ENCODE measurements at places on chromosomes 11 and 22.
A peak's percentile ranks its signal among the peaks of the same experiment; 100 is the strongest.

DNA sequence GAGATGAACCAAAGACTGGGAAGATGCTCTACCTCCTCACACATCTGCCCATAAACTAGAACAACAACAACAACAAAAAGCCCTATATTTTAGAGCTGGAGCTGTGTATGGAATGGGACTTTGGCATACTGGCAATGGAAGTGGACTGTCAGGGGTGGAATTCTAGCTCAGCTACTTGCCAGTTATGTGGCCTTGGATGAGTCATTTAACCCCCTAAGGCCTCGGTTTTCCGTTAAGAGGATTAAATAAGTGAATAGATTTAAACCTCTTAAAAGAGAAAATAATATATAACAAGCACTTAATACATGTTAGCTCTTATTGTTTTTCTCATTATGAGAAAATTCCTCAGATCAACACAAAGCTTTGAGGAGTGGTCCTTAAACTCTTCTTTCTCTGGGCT is 195.0 kb downstream of the KIF18A start:
- no peak for DNase-seq

GRCh38 chr11:7635137-7635536 is 38.2 kb downstream of the CYB5R2 start:
- no peak for DNase-seq

GRCh38 chr11:113992459-113993110 is 17.7 kb downstream of the HTR3A start:
- DNase-seq = no peak

- DNase-seq = no peak
These were observed 193.3 kb downstream of the TRPC6 start for GRCh38 chr11:101390539-101390938.

DNA sequence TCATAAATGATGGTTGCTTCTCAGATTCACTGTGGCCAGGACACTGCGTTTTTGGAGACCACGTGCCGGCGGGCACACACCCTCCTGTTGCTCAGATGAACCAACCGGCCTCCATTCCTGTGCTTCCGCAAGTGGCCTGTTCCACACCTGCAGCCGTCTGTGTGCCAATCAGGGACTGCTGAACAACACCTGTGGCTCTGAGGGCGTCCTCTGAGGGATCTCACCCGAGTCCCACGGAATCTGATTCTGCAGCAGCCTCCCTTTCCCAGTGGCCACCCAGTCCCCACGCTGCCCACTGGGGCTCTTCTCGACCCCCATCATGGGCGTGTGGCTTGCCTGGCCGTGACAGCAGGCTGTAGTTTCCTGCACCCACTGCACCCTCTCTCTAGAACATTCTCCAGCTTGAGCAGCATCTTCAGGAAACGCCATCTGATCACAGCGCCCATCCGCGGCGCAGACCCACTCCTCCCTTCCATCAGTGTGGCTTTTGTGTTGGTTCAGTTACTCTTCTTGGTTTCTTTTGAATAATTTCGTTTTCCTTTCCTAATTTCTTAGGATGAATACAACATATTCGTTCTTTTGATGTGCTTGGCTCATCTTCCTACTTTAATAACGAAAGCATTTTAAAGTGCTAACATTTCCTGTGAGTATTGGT is 100.3 kb upstream of the SLC22A12 start:
- no peak for DNase-seq

DNA sequence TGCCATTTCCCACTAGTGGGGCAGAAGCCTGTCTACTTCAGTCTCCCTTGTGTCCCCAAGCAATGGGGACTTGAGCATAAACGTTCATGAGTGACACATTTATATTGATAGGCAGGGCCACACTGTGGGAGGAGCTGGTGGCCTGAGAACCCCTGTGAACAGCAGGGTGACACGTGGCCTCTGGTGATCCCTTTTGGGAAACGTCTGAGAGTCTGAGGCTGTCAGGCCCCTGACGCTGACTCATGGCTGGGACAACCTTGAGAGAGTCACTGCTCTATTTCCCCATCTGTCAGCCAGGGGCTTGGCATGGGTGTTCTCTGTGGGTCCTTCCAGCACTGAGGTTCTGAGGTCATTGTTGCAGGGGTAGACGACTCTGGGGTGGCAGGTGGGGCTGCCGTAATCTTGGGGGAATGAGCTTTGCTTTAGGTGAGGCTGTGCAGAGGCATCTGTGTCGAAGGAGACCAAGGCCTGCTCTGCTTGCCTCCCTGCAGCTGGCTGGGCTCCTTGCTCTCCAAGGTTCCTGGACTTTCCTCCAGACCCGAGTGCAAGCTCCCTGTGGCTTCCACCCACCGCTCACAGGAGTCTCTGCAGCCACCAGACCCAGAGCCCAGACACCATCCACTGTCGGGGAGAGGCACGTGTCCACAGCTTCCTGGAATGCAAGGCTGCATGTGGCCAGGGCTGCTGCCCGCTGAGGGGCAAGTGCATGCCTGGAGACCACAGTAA is 54.7 kb downstream of the SMIM38 start:
- DNase-seq = no peak

GRCh38 chr22:30116362-30117117 is 36.3 kb downstream of the HORMAD2 start:
- DNase-seq = no peak

- no peak for DNase-seq
These were observed 319.2 kb downstream of the MN1 start for GRCh38 chr22:27482402-27482801.

- no peak for DNase-seq
These were observed 137.3 kb upstream of the RASSF10 start for GRCh38 chr11:12871788-12872321.

DNA sequence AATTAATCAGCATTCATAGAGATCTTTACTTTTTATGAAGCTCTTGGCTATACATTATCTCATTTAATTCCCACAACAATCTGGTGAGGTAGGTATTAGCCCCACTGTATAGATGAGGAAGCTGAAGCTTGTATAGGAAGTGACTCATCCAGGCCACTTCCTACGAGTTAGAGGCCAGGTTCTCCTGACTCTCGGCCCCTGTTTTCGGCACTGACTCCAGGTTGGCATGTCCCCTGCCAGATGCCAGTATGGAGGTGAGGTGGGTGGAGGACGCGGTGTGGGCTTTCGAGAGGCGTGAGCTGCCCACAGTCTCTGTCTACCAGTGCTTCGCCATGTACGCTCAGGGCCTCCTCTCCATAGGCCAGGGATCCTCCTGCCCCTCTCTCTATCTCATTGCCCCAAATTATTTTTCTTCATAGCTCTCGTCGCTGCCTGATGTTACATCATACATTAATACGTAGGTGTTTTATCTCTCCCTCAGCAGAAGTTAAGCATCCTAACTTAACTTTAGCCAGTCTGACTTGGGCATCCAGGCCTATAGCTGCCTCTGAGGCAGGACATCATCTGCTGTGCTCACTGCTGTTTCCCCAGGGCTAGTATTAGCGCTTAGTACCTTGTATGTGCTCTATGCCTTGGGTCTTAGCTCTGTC is 9.0 kb downstream of the DGAT2 start:
- DNase-seq = no peak

- no peak for DNase-seq
These were observed 1.6 kb downstream of the GRAMD1B start for GRCh38 chr11:123431619-123432018.

DNA sequence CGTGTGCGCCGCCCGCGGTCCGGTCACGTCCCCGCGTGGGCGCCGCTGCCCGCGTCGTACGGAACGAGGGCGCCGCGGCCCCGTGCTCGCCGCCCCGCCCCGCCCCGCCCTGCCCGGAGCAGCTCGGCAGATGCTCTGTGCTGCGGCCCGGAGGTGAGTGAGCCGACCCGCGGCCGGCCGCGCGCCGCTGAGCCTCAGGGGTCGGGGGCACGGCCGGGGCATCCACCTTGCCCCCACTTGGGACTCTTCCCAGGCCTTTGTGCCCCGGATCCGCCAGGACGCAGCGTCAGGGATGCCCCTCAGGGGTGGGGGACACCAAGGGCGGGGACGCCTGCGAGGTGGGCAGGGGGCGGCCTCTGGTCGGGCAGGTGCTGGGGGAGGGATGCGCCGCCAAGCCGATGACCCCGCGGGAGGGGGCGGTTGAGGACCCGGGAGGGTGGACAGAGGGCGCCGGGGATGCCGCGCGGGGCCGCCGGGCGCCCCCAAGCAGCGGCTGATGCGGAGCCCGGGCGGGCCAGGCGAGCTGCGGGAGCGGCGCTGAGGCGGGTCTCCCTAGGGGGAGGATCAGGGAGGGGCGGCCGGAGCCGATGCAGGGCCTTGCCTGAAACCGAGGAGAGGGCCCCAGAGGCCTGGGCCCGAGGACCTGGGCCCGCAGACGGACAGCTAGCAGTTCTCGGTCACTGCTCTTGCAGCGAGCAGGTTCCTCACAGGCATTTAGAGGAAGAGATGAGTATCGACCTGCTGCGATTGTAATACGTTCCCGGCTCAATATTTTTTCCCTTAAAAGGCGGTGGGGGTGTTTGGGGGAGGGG is at the start of gene GNAZ:
Gene GNAZ (plus strand): TSS at position 102 of the 812 bp plus-strand sequence. CDS start 25,177 bp downstream, outside the sequence.
- DNase-seq = peak; percentile 56

DNA sequence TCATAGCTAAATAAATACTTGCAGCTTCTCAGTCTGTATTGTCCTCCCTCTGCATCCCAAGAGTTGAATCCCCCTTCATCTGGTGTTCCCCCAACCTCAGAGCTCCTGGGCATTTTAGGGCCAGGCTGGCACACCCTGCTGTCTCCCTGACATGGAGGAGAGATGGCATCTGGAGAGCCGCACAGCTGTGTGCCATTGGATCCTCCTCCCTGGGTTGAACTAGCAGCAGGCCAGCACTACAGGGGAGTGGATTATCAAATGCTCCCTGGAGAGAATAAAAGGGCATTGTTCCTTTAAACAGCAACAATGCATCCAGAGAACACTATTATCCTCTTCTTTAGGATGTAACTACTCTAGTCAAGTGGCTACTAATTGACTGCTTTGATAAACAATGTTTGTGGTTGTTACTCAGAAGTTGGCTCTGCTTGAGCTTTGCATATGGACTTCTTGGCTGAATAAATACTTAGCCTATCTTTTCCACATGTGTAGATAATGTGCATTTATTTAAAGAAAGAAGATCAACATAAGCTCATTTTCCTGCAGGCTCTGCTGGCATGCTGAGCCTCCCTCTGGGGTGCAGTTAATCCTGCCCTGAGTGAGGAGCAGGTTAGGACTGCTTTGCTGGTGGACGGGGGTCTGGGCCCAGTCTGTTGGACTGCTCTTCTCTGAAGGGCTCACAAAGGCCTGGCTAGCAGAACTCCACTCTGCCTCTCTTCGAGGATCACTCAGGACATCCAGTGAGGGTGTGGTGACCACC is 897.2 kb downstream of the TBC1D22A start:
- no peak for DNase-seq

GRCh38 chr11:45794169-45794568 is 10.8 kb upstream of the SLC35C1 start:
- DNase-seq = no peak

- DNase-seq = no peak
These were observed 10.4 kb downstream of the GNAZ start for GRCh38 chr22:23080613-23081290.

DNA sequence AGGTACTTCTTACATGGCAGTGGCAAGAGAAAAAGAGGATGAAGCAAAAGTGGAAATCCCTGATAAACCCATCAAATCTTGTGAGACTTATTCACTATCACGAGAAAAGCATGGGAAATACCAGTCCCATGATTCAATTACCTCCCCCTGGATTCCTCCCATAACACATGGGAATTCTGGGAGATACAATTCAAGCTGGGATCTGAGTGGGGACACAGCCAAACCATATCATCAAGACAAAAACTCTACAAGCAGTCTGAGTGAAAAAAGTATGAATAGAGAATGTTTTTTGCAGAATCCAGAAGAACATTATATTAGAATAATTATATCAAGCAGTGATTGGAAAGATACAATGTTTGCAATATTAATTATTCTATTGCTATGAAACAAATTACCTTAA is 893.7 kb downstream of the FAM181B start:
- no peak for DNase-seq

DNA sequence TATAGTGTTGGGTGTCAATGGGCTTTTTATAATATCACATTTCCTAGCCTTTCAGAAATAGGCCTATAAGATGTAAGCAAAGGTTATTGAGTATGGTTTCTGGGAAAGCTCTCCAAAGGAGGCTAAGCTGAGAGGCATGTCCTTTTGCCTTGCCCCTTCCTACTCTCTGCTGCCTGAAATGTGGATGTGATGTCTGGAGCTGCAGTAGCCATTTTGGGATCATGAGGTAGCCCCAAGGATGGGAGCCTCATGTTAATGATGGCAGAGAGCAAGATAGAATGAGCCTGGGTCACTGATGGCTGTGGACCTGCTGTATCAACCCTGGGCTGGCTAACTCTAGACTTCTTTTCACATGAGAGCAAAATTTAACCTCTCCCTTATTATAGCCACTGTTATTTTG is 29.0 kb downstream of the RPS6KA4 start:
- DNase-seq = no peak

- no peak for DNase-seq
These were observed 1137.7 kb upstream of the CNTN5 start for GRCh38 chr11:97883086-97883485.

GRCh38 chr11:123185326-123185725 is 9.7 kb downstream of the CLMP start:
- no peak for DNase-seq

GRCh38 chr11:9754010-9754471 is 90.2 kb downstream of the SWAP70 start:
- no peak for DNase-seq

GRCh38 chr22:46108564-46109473 is 41.5 kb upstream of the PPARA start:
- DNase-seq = no peak

- no peak for DNase-seq
These were observed 12.7 kb downstream of the MAFF start for GRCh38 chr22:38214302-38215056.

DNA sequence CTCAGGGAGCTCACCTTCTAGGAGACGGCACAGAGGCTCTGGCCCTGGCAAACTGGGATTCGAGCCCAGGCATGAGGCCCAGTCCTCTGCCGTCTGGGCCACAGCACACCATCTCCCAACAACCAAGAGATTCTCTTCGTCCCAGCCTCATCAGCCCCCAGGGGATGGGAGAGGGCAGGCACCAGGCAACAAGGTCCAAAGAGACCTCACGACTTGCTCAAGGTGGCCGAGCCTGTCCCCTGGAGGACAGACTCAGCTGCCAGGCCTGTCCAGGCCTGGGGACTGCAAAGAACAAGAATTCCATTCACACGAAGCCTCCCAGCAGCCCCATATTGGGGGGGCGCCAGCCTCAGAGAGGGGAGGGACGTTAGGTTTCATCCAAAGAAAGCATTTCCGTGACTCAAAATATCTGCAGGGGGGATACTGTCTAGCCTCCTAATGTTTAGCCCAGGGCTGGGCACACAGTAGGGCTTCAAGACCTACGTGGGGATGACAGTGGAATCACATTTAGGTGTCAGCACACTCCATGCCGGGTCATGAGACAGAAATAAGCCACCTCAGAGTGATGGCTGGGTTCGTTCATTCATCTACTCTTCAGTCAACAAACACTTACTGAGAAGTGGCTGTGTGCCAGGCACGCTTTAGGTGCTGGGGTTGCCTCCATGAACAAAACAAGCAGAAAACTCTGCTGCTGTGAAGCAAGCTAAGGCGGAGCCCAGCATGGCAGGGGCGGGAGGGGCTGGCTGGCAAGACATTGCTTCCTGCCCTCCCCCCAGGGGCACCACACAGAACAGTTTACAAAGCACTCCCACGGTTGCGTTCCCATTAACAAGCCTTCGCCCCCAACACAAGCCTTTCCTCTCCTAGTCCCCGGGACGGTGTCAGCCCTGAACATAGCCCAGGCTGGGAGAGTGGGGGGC is 1.2 kb downstream of the CARNS1 start:
- DNase-seq = no peak
